ENCODE measurements at places on chromosomes 4 and X.

GRCh38 chrX:81996166-81996565 is 794.3 kb downstream of the SH3BGRL start:
- DNase-seq, result no peak

- DNase-seq, result no peak
Measured at GRCh38 chr4:14254252-14254651, 626.7 kb upstream of the BOD1L1 start.

DNA sequence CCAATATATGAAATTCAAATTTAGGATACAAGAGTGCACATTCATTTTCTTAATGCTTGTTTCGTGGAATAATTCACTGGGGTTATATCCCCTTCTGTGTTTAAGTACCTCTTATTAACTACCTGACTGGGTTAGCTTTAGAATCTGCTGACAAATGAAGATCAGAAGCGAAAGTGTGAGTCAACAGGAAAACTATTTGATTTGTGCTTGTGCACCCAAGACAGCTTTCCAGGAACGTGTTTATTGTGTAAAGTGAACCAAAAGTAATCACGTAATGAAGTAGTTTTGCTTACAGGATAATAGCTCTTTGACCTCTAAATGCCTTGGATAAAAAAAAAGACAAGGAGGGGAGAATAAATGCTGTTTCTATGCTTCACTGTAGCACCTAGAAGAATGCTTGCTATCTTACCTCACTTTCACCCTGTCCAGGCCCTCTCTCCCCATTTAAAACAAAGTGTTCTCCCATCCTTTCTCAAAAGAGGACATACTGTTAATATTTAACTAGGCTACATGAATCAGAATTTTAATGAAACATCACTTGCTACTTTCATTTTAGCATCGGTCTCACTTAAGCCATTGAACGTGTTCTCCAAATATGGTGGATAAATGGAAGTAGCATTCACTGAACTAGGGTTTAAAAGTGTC is 141.9 kb downstream of the THOC2 start:
- no peak for DNase-seq

GRCh38 chr4:106717091-106717490 is 319.0 kb downstream of the DKK2 start:
- DNase-seq, result no peak

GRCh38 chr4:78543424-78544125 is 8.0 kb upstream of the ANXA3 start:
- DNase-seq, result no peak

DNA sequence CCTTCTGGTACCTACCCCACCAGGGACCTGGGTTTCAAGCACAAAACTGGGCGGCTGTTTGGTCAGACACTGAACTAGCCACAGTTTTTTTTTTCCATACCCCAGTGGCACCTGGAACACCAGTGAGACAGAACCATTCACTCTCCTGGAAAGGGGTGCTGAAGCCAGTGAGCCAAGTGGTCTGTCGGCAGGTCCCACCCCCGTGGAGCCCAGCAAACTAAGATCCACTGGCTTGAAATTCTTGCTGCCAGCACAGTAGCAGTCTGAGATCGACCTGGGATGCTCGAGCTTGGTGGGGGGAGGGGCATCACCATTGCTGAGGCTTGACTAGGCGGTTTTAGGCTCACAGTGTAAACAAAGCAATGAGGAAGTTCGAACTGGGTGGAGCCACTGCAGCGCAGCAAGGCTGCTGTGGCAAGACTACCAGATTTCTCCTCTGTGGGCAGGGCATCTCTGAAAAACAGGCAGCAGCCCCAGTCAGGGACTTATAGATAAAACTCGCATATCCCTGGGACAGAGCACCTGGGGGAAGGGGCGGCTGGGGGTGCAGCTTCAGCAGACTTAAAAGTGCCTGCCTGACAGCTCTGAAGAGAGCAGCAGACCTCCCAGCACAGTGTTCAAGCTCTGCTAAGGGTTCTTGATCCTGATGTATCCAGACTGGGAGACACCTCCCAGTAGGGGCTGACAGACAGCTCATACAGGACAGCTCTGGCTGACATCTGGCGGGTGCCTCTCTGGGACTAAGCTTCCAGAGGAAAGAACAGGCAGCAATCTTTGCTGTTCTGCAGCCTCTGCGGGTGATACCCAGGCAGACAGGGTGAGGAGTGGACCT is 223.0 kb downstream of the COX18 start:
- DNase-seq, result no peak

GRCh38 chr4:118287711-118288451 is 64.9 kb downstream of the PRSS12 start:
- DNase-seq, result no peak

- no peak for DNase-seq
Measured at GRCh38 chrX:130769835-130770234, 133.2 kb downstream of the ENOX2 start.

GRCh38 chrX:16711893-16712547 is 449 bp downstream of the CTPS2 start:
- DNase-seq, result peak; percentile 5

DNA sequence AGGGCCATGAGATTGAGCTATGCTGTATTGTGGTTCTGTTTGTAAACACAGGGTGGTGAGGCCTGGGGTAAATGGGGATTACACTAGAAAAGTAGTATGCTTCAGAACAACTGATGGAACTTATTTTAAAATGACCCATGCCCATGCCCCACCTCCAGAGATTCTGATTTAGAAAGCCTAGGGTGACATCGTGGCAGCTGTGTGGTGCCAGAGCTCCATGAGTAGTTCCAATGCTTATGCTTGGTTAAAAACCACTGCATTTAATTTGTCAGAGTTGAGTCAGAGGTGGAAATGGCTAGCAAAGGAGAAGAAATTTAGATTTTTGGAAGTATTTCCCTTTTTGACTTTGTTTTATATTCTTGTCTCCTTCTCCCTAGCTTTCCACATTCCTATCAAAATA is 63.4 kb upstream of the PDE5A start:
- DNase-seq, result no peak

DNA sequence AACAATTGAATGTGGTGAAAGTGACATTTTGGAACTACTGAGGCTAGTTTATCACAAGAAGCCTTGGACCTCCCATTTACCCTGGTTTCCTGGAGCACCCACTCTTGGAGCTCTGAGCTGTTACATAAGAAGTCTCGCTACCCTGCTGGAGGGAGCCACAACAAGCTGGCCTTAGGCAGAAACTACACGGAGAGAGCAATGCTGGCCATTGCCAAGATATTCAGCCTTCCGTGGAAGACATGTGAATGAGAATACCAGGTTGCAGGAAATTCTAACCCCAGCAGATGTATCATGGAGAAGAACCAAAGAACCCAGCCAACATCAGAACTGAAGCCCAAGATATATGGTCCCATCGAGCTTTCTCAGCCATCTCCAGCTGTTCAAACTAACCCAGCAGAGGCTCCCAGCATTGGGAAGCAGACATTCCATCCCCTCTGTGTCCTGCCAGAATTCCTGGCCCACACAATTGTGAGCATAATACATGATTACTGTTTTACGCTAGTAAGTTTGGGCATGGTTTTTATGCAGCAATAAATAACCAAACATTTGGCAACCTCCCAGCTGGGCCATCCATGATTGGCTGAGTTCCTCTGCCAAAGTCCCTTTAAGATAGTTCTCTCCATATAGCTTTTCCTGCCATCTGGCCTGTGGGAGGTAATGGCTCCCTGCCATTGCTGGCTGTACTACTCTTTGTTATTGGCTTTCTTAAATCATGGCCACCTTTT is 17.9 kb upstream of the PDE5A start:
- no peak for DNase-seq

- DNase-seq, result no peak
Measured at GRCh38 chr4:159071178-159071968, 31.5 kb upstream of the RAPGEF2 start.

GRCh38 chrX:109879991-109880390 is 122.9 kb upstream of the TMEM164 start:
- DNase-seq, result no peak

- DNase-seq, result no peak
Measured at GRCh38 chrX:128616933-128617332, 564.7 kb upstream of the ACTRT1 start.

- DNase-seq, result no peak
Measured at GRCh38 chrX:35101901-35102300, 159.3 kb downstream of the FAM47B start.

GRCh38 chrX:20452487-20452886 is 185.8 kb upstream of the RPS6KA3 start:
- no peak for DNase-seq

DNA sequence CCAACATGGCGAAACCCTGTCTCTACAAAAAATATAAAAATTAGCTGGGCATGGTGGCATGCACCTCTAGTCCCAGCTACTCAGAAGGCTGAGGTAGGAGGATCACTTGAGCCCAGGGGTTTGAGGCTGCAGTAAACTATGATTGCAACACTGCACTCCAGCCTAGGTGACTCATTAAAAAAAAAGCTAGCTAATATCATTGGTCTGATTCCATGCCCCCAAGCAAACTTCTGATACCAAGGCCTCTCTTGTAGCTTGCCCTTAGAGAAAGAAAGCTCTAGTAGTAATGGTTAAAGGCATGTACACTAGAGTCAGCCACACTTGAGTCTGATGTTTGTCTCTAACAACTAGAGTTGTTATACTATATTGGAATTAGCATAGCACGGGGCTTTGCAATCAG is 32.6 kb upstream of the PHF8 start:
- DNase-seq, result no peak

- no peak for DNase-seq
Measured at GRCh38 chr4:53960843-53961242, 103.6 kb downstream of the CHIC2 start.

DNA sequence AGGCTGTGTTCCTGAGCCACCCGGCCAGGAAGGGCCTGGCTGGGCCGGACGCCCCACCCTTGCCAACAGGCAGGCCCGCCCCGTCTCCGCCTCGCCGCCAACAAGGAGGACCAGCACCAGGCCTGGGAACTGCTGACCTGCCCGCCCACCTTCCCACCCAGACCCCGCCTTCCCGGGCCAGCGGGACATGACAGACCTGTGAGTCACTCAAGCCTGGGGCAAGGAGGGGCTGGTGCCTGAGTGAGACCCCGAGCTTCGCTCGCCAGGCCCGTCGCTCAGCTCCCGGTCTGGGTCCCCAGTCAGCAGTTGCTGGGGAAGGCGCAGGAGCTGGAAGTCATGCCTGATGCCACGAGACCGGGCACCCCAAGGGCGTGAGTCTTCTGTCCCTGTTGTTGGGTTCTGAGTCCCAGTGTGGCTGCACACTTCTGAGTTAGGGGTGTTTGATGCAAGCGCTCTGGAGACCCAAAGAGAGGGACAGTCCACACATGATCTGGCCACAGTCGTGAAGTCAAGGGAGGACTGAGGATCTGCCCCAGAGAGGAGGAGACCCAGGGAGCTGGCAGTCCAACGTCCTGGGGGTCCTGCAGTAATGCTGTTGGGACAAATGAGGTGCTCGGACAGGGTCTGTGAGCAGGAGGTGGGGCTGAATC is at the start of gene DNASE1L1:
DNASE1L1 (minus strand) TSS at position 33 of the 650 bp plus-strand sequence. CDS start 3,686 bp downstream, outside the sequence.
- DNase-seq, result peak; percentile 10

DNA sequence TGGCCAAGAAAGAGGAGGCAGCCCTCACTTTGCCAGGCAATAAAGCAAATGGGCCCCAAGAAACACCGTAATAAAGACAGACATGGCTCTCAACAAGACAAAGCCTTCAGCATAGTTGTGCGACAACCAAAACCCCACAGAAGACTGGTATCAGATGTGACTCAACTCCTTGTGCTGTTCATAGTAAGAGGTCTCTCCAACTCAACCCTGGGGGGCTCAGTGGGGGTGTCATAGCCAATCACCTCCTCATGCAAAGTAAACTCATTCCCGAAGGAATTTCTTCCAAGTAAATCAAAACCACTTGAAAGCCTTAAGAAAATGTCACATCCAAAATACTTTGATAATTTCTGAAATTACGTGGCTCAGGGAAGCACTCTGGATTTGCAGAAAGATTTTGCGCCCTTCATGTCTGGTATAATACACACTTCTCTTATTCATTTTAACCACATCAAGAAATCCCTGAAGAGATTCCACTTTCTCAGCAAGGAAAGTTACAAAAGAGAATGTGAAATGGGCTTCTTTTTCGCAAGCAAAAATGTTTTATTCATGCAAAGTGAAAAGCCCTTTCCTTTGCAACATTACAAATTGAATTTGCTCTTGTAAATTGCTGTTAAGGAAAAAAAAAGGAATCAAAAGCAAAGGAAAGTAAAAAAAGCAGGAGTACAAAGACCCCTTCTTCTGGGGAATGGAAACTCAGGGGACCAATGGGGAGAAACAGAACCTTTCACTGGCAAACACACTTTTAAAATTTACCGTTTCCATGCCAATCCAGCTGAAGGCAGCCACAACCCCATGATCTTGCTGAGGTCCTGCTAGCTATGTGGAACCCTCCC is 137.4 kb downstream of the NSUN7 start:
- no peak for DNase-seq

GRCh38 chr4:156898373-156899117 is 73.1 kb downstream of the PDGFC start:
- no peak for DNase-seq

DNA sequence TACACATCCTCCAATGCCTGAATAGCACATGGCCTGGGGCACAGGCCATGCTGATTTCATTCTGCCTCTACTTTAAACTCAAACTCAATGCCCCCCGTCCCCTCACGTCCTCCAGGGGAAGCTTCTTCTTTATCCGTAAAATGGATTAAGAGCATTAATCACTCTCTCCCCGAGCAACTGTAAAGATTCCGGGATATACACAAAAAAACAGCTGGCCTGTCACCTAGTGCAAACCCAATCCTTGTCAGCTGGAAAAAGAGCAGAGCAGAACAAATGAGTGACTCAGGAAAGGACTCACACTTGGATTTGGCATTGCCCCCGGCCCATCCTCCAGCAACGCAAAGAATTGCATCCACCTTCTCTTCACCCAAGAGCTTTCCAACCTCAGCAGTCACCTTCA is 7.8 kb downstream of the QDPR start:
- DNase-seq, result no peak

- no peak for DNase-seq
Measured at GRCh38 chr4:92969650-92970379, 666.0 kb downstream of the GRID2 start.

GRCh38 chrX:3584415-3584996 is 128.9 kb downstream of the PRKX start:
- DNase-seq, result no peak

- DNase-seq, result no peak
Measured at GRCh38 chrX:148728901-148729300, 228.5 kb downstream of the AFF2 start.

GRCh38 chr4:21952549-21952948 is 4.0 kb upstream of the KCNIP4 start:
- no peak for DNase-seq

- DNase-seq, result no peak
Measured at GRCh38 chr4:833156-833555, 7.2 kb upstream of the CPLX1 start.

GRCh38 chr4:61468024-61468720 is 268.0 kb downstream of the ADGRL3 start:
- no peak for DNase-seq

- DNase-seq, result no peak
Measured at GRCh38 chrX:29555465-29556091, 659.8 kb upstream of the MAGEB2 start.

- DNase-seq, result no peak
Measured at GRCh38 chr4:171896426-171896825, 83.2 kb downstream of the GALNTL6 start.

- DNase-seq, result no peak
Measured at GRCh38 chr4:118973295-118973694, 84.6 kb downstream of the SYNPO2 start.

Measured in T-helper 1 cell (primary cell).